Activated CD8-positive, alpha-beta memory T cell treated with anti-CD3 and anti-CD28 coated beads, Interleukin-2, amount 50 U/mL, for 4 hours (primary cell): ENCODE measurements at places on chromosomes 1 and 21.

GRCh38 chr1:84846387-84846786 lies 46.6 kb downstream of the LPAR3 start:
- DNase-seq: no peak

- no peak for DNase-seq
Measured at GRCh38 chr1:234871710-234872271, 256.8 kb downstream of the TOMM20 start.

DNA sequence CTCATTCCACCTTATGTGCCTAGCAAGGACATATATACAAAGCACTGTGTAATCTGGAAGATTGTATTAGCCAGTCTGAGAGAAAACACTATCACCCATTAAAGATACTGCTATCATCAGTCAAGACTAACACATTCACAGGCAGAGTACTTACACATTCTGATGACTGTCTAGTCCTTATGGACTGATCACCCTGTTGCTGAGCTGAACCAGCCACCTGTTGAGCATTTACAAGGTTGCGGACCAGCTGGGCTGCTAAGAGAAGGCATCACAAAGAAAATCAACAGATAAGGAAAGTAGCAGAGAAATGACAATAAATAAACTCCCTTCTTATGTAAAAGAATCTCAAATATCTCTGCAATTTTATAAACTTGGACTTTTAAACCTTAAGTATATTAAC lies 30.8 kb downstream of the PRPF38A start:
- DNase-seq: no peak

GRCh38 chr1:90726425-90726985 lies 9.4 kb upstream of the BARHL2 start:
- DNase-seq: no peak

DNA sequence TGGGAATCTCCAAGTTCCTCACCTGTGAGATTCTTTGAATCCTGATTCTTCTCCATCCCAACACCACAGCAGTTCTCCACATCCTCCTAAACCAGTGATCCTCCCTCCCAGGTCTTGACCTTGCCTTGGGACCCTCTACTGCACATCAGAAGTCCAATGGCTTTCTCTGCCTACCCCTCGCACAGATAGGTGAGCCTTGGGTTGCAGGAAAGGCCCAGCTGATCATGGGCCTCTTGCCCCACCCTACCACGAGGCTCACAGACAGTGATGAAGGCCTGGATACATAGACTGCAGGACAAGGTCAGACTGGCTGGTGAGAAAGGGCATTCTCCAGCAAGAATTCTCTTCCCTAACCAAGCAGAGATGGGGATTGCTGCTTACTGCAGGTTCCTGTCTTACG lies 825 bp downstream of the FABP3 start:
- no peak for DNase-seq

- DNase-seq: no peak
Measured at GRCh38 chr1:235491644-235492043, 12.6 kb downstream of the B3GALNT2 start.

DNA sequence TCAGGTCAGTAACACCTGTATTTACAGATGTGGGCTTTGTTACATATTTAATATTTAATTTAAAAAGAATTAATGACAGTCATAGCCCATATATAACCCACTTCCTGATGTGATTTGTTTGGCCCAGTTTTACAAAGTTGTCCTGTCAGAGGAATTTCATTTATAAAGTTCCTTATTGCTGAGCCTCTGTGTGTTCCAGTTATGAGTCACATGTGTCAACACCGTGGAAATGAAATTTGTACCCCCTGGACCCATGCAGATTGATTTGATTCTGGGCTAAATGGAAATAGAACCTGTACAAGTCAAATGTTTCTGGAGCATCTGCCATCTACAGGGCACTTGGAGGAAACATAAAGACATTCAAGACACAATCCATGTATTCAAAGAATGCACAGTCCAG lies 149.2 kb downstream of the CACNA1E start:
- DNase-seq: no peak

DNA sequence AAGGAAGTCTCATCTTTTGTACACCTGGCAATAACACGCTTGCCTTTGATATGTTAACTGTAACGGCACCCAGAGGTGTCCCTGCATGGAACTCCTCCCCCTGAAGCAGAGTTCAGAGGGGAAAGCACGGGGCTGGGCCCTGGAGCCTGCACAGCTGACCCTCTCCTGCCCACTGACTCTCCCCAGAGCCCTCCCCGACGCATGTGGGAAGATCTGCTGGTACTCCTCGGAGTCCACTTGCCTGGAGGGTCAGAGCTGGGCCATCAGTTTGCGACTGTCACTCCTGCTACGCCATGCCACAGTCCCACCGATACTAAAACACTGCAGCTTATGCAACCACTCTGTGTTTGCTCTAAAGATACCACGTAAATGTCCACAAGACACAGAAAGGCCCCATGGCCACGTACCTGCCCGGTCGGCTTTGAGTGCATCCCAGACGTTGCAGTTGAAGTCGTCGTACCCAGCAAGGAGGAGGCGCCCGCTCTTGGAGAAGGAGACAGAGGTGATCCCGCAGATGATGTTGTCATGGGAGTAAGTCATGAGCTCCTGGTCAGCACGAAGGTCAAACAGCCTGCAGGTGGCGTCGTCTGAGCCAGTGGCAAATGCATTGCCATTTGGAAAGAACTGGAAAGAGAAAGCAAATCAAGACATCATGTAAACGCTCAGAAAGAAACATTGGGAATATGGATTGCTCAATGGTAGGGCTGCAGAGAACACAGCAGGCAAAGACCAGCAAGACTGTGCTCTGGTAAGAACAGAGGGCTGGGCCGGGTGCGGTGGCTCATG lies 10.6 kb upstream of the NADK start:
- DNase-seq: no peak

GRCh38 chr1:235024711-235025421 lies 103.8 kb downstream of the TOMM20 start:
- no peak for DNase-seq

DNA sequence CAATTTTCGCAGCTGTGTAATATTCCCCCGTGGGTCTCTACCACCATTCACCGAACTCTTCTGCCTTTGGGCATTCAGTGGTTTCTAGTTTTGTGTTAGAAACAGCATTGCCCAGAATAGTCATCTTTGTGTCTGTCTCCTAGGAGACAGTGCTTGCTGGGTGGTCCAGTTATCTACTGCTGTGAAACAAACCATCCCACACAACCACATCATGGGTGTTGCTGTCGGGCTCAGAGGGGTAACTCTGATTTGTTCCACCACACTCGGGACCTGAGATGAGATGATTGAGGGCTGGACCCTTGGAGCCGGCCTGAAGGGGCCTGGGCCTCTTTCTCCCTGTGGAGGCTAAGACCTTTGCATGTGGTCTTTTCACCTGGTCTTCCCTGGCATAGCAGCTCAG lies 427.2 kb upstream of the VAMP3 start:
- DNase-seq: no peak

- DNase-seq: no peak
Measured at GRCh38 chr1:6223617-6224016, 12.1 kb downstream of the ICMT start.

GRCh38 chr1:40636777-40637176 lies 28.7 kb downstream of the RIMS3 start:
- no peak for DNase-seq
